Activated CD4-positive, alpha-beta T cell treated with anti-CD3 and anti-CD28 coated beads for 36 hours (primary cell): ENCODE measurements at places on chromosomes 3 and 15. TPM values are rescaled to one million over a fixed set of nuclear protein-coding genes. Genes with fewer than 3 reads are reported as not detected.
A peak's percentile ranks its signal among the peaks of the same experiment; 100 is the strongest.

DNA sequence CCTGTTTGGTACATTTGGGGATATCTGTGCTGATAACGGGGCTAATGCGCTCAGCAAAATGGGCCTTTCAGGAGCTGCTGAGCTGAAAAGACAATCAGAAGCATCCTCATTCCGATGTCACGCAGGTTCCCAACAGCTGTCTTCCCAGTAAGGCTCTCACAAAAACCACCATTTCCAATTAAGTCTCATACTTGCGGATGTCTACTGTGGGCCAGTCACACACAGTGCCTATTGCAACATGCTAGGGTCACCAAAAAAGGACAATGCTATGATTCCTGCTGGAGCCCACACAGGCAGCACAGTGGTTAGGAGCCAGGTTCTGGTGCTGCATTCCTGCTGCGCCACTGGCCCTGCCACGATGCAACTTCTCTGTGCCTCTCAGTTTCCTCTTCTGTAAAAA is 16.4 kb upstream of the LDHAL6B start:
- no peaks in the 10 kb centered on the region for H3K36me3 ChIP-seq
- no peak overlapping the region for H3K27ac ChIP-seq
- peaks cover 6% of the 10 kb centered on the region for H3K27me3 ChIP-seq
- DNase-seq, result no peak

GRCh38 chr15:77354063-77354462 is 65.8 kb downstream of the PEAK1 start:
- DNase-seq, result no peak
- H3K27me3 ChIP-seq, result no peaks in the 10 kb centered on the region
- H3K36me3 ChIP-seq, result no peaks in the 10 kb centered on the region
- H3K4me3 ChIP-seq, result no peak overlapping the region

- peaks cover 68% of the 10 kb centered on the region for H3K4me1 ChIP-seq
- peak overlapping the region; percentile 4 for H3K4me3 ChIP-seq
- peak overlapping the region; percentile 92 for H3K27ac ChIP-seq
- no peaks in the 10 kb centered on the region for H3K27me3 ChIP-seq
- H3K36me3 ChIP-seq, result peaks cover 43% of the 10 kb centered on the region
Observed at GRCh38 chr15:67174864-67175573, 79.4 kb downstream of the AAGAB start.

- H3K27ac ChIP-seq, result no peak overlapping the region
- H3K36me3 ChIP-seq, result no peaks in the 10 kb centered on the region
- DNase-seq, result no peak
Observed at GRCh38 chr3:27589795-27590194, 105.6 kb upstream of the SLC4A7 start.

- no peaks in the 10 kb centered on the region for H3K4me1 ChIP-seq
- no peak overlapping the region for H3K27ac ChIP-seq
- no peaks in the 10 kb centered on the region for H3K36me3 ChIP-seq
- no peak overlapping the region for H3K4me3 ChIP-seq
- no peak for DNase-seq
Observed at GRCh38 chr3:44419923-44420650, 57.4 kb downstream of the ZNF445 start.

DNA sequence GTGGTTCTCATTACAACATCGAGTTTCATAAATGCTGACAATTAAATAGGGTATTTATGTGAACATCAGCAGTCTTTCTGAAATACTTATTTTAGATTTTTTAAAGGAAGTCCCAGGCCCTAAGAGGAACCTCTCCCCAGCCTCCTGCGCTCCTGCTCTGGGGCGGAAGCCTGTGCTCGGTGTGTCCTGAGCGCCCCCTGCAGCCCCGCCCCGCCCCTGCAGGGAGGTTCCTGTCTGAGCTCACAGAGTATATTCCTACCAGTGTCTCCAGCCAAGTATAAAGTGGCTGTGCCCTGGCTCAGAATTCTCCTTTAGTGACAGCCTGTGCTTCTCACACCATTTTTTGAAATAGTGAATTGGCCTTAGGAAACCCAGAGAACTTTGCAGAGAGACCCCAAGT is 567.9 kb downstream of the GOLGA6L6 start:
- no peak overlapping the region for H3K27ac ChIP-seq
- H3K27me3 ChIP-seq, result no peaks in the 10 kb centered on the region
- H3K4me3 ChIP-seq, result no peak overlapping the region
- no peaks in the 10 kb centered on the region for H3K4me1 ChIP-seq
- peak; percentile 54 for DNase-seq
- H3K36me3 ChIP-seq, result no peaks in the 10 kb centered on the region

Gene TGM5
- total RNA-seq, result not detected

- H3K27ac ChIP-seq, result peak overlapping the region; percentile 3
- no peaks in the 10 kb centered on the region for H3K27me3 ChIP-seq
- peaks cover 41% of the 10 kb centered on the region for H3K4me1 ChIP-seq
- DNase-seq, result no peak
- no peak overlapping the region for H3K4me3 ChIP-seq
- H3K36me3 ChIP-seq, result peaks cover 9% of the 10 kb centered on the region
Observed at GRCh38 chr3:63955830-63956545, 43.8 kb upstream of the SCAANT1 start.

Gene SH2D7
- total RNA-seq, result not detected

DNA sequence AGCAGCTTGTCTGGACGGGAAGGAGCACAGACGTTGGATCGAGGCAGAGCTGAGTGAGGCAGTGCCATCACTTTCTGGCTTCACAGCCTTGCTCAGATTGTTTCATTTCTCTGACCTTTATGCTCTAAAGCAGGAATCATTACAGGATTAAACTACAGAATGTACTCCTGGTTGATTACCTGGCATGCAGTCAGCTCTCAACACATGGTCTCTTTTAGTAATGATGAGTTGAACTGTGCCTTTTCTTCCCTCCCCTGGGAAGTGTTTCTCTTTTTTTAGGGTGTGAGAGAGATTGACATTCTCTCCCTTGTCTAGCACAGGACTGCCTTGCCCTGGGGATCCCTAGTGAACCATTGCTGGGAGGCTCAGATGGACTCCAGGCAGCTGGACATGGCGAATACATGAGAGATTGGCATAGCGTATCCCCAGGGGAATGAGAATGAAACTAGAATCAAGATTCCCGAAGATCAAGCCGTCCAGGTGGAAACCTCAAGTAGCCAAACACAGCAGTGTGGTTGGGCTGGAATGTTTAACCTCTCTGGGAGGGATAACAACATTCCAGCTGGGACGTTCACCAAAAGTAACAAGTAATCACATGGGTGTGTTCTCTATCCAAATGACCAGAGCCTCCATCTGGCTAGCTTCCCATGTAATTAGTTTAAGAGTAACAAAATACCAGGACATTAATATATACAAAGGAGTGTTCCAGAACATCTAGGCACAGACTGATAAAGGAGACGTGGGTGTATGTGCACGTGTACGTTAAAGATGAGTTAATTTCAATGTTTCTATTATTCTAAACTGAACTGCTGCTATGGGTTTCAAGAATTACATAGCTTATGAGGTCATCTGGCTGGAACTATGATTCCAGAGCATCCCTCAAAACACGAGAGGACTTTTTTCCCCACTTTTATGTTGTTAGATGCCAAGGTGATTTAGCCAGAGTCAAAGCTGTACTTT is 118.6 kb upstream of the NR2E3 start:
- peaks cover 19% of the 10 kb centered on the region for H3K27me3 ChIP-seq
- H3K36me3 ChIP-seq, result no peaks in the 10 kb centered on the region
- no peak for DNase-seq
- no peaks in the 10 kb centered on the region for H3K4me1 ChIP-seq
- no peak overlapping the region for H3K27ac ChIP-seq

DNA sequence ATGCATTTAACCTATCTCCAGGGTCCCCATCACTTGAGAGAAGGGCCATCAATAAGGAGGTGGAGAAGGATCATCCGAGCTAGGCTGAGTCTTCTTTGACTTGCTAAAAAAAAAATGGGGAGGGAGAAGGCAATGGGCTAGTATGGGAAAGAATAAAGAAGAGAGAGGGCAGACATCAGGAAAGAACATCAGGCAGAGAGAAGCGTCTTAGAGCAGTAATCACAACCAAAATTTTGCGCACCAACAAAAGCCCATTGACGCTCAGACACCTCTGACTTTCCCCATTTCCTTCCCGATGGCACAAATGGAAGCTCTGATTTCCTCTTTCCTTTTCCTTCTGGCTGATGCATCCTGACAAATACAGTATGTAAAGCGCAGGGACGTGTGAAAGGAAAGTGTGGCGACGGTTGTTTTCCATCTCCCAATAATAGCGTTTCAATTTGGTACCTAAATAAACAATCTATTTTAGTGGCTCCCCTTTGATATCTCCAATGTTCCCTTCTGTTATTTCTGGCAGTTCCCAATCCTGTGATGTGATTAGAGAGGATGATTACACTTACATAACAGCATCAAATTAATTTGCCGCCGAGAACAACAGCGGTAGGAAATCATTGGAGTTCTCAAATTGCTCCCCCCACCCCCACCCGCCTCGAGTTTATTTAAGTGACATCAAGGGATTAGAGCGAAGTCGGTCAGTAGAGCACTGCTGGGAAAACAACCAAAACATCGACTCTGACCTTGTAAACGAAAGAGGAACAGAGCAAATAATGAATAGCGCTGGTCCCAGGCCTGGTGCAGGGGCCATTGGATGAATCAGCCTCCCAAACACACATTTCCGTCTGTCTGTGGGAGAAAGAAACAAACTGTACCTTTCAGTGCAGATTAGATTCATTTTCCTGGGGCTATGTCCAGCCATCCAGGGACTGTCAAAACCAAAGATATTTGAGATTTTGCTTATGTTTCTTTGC is 273.3 kb upstream of the ICE2 start:
- H3K4me1 ChIP-seq, result no peaks in the 10 kb centered on the region
- H3K27ac ChIP-seq, result no peak overlapping the region
- H3K36me3 ChIP-seq, result peaks cover 1% of the 10 kb centered on the region
- no peak for DNase-seq
- H3K27me3 ChIP-seq, result no peaks in the 10 kb centered on the region
- H3K4me3 ChIP-seq, result no peak overlapping the region

DNA sequence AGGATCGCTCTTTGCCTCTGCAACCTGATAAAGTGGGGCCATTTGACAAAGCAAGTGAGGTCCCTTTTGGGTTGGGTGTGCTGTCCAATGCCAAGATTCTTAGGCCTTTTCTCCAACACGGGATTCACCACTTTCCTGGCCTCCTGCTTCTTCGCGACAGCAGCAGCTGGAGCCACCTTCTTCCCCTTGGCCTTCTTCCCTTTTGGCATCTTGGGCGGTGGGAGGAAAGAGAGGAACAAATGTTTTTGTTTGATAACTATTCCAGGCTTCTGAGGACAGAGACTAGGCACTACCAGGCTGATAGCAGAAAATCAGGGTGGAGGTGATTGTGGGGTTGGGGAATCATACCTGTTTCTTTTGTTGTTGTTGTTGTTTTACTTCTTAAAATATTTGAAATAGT is 30.0 kb upstream of the FAM81A start:
- H3K4me1 ChIP-seq, result peaks cover 6% of the 10 kb centered on the region
- no peaks in the 10 kb centered on the region for H3K27me3 ChIP-seq
- no peak for DNase-seq
- no peak overlapping the region for H3K27ac ChIP-seq
- H3K36me3 ChIP-seq, result no peaks in the 10 kb centered on the region

Gene SKOR1
- total RNA-seq, result 0.16 TPM

- H3K36me3 ChIP-seq, result no peaks in the 10 kb centered on the region
- no peak overlapping the region for H3K4me3 ChIP-seq
- H3K4me1 ChIP-seq, result peaks cover 12% of the 10 kb centered on the region
- no peak overlapping the region for H3K27ac ChIP-seq
- no peak for DNase-seq
Observed at GRCh38 chr3:37217098-37217849, 42.9 kb upstream of the LRRFIP2 start.

Gene RNF7
- 67.2 TPM for total RNA-seq

DNA sequence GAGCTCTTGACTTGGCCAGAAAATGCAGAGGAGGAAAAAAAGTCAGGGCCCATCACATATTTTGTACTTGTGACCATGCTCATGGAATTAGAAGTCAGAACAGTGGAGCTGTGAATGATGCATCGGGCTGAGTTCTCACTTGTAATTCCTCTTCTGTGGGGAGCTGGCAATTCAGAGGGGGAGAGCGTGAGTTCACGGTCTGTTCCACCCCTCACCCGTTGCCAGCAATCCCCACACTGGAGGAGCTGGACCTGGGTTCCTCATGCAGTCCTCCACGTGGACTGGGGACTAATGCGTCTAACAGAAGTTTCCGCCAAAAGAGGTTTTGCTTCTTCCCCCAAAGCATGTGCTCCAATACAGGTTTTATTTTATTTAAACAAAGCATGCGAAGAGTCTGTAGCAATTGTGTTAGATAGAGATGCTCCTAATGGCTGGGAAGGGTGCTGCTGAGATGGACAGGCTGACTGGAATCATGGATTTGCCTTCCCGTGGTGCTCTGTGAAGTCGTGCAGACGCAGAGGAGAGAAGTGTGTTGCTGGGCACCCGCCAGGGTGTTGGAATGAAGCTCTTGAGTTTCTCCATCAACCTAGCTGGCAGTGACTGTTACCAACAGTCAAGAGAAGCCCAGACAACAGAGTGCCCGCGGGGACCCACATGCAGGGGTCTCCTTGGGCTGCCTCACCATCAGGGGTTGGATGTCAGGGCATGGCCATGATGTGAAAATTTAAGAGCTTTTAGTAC is 77.4 kb upstream of the PCSK6 start:
- H3K36me3 ChIP-seq, result no peaks in the 10 kb centered on the region
- peaks cover 4% of the 10 kb centered on the region for H3K27me3 ChIP-seq
- DNase-seq, result no peak
- no peaks in the 10 kb centered on the region for H3K4me1 ChIP-seq

- DNase-seq, result no peak
- H3K36me3 ChIP-seq, result no peaks in the 10 kb centered on the region
- H3K27me3 ChIP-seq, result no peaks in the 10 kb centered on the region
- peaks cover 16% of the 10 kb centered on the region for H3K4me1 ChIP-seq
- no peak overlapping the region for H3K27ac ChIP-seq
Observed at GRCh38 chr15:90046911-90047392, 45.8 kb downstream of the ZNF710 start.

- H3K27ac ChIP-seq, result no peak overlapping the region
- no peaks in the 10 kb centered on the region for H3K27me3 ChIP-seq
- no peak for DNase-seq
Observed at GRCh38 chr3:77718311-77718710, 678.4 kb downstream of the ROBO2 start.

Gene SLC51A
- total RNA-seq, result not detected

GRCh38 chr3:22977650-22978289 is 225.4 kb upstream of the UBE2E2 start:
- peaks cover 2% of the 10 kb centered on the region for H3K4me1 ChIP-seq
- H3K4me3 ChIP-seq, result no peak overlapping the region
- no peak overlapping the region for H3K27ac ChIP-seq
- no peaks in the 10 kb centered on the region for H3K27me3 ChIP-seq

DNA sequence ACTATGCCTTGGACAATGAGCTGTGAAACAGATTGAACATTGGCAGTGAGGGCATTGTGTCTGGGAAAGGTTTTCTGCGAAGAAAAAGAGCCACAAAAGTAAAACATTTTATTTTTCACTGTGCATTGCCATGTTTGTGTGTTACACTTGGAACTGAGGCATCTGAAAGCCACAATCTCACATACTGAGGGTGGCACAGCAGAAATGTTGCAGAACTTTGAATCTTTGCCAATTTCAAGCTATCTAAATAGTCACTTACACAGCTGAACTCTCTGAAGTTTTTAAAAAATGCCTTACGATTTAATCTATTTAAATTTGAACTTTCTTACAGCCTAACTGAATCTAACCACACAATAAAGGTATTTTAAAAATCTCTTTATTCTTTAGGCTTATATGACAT is 154.1 kb upstream of the GRM7 start:
- no peaks in the 10 kb centered on the region for H3K36me3 ChIP-seq
- H3K4me3 ChIP-seq, result no peak overlapping the region
- no peaks in the 10 kb centered on the region for H3K27me3 ChIP-seq
- no peaks in the 10 kb centered on the region for H3K4me1 ChIP-seq

Gene APBA2
- total RNA-seq, result 17.5 TPM

Gene RAF1
- 66.8 TPM for total RNA-seq

- H3K4me1 ChIP-seq, result no peaks in the 10 kb centered on the region
- DNase-seq, result no peak
- H3K27ac ChIP-seq, result no peak overlapping the region
- no peaks in the 10 kb centered on the region for H3K36me3 ChIP-seq
Observed at GRCh38 chr3:137787529-137787928, 23.4 kb downstream of the SOX14 start.
